ENCODE measurements at places on chromosomes 16 and 17. TPM values are rescaled to one million over a fixed set of nuclear protein-coding genes. Genes with fewer than 3 reads are reported as not detected.

C1QTNF1 gene
- 2.1 TPM for total RNA-seq

DNA sequence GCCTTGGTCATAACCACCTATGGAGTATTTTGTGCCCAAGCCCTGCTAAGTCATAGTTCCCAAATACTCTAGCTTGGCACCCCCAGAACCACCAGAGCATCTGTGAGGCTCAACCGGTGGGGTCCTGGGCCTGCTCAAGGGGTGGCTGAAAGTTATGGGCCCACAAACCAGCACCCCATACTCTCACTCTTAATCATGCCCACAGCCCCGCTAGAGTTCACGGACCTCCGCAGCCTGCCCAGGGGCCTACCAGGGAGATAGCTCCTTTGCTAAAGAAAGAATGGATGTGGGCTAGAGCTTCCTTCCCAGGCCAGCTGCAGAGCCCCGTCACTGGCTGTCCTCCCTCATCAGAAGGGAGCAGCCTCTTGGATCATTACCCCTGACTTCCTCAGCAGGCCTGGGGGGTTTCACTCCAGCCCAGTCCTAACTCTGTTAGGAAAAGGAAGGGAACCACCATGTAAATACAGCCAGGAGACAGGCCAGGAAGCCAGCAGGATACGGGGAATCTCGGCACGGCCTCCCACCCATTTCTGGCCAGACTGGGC, 1.4 kb downstream of the GIT1 start:
- DNase-seq, result no peak

DNA sequence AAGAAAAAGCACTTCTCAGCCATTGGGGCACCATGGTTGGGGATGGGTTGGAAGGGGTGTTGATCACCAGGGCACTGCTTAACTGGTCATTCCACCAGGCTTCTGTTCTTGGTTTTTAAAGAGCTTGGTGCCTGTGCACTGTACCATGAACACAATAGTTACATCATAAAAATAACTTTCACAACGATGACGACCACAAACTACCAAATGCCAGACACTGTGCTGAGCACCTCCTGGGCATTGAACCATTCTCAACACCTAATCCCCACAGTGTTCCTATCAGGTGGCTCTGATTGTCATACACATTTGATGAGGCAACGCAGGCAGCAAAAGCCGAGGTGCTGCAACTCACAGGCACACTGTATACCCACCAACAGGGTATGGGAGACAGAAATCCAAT, 208.0 kb downstream of the FOXL1 start:
- DNase-seq, result no peak

DNA sequence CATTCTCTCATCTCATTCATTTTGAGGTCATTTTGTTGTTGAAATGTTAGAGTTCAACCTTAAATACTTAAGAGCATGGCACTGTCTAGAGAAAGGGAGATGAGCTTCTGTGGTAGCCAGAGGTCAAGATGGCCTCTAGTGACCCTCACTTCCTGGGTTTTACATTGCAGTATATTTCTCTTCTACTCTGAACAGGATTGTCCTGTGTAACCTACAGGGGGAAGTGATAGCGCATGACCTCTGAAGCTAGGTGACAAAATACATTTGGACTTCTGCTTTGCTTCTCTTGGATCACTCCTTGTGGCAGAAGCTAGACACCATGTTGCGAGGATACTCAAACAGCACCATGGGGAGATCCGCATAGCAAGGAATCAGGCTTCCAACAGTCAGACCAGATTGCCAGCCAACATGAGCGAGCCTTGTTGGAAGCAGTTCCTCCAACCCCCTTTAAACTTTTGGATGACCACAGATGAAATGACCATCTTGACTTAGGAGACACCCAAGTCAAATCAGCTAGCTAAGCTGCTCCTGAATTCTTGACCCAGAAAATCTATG, 748.4 kb downstream of the MAF start:
- DNase-seq, result no peak

GRCh38 chr17:39809221-39809620, 54.9 kb downstream of the IKZF3 start:
- DNase-seq, result no peak

GRCh38 chr17:7408252-7408727, 645 bp downstream of the NLGN2 start:
- no peak for DNase-seq

DNA sequence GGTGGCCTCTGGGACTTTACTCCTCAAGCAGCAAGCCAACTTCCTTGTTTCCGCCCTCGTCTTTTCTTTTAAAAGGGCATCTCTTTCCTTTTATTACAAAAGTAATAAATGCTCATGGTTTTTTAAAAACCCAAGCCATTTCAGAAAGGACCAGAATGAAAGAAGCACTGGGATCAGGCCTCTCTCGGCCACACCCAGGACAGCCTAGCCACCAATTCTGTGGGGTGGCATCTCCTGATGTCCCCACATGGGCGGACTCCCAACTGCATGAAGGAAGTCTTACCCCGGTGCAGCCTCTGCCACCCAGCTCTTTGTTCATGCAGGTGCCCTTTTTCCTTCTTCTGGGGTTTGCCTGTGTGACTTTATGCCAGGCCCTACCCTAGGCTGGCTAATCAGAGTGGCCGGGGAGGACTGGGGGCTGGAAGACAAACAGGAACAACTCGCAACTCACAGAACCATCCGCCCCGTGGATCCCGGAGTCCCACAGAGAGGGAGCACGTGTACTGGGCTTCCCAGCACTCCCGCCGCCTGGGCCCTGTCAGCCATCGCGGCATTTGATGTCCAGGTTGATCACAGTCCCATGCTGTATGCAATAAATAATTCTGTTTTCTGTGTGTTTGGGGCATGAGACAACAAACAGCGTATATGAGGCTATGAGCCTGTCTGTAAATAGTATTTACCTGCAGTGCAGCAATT, 2.6 kb upstream of the RASD1 start:
- DNase-seq, result no peak

DNA sequence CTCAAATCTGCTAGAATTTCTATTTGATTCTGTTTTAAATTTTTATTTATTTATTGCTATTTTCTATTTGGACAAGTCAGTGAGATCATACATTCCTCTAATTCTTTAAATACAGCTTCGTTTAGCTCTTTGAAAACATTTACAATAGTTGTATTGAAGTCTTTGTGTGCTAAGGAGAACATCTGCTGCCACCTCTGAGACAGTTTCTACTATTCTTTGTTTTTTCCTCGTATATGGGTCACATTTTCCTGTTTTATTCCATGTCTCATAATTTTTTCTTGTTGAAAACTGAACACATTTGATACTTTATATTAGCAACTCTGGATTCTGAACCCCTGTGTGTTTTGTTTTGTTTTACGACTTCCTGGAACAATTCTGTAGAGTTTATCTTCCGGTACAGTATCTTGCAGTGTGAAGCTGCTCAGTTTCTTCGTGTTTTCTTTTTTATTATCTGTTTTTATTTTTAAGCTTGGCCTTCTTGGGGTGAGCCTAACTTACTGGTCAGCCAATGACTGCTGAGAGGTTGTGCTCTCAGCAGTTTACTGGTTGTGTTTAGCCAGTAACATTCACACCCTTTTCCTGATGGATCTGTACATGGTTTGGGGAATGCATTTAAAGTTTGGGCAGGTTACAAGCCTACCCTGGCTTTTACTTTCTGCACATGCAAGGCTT, 99.0 kb downstream of the CA4 start:
- DNase-seq, result no peak

GRCh38 chr17:31511580-31511979, 120.1 kb downstream of the RAB11FIP4 start:
- DNase-seq, result no peak

- no peak for DNase-seq
Measured at GRCh38 chr17:16001226-16001897, 1.7 kb downstream of the TTC19 start.

DNA sequence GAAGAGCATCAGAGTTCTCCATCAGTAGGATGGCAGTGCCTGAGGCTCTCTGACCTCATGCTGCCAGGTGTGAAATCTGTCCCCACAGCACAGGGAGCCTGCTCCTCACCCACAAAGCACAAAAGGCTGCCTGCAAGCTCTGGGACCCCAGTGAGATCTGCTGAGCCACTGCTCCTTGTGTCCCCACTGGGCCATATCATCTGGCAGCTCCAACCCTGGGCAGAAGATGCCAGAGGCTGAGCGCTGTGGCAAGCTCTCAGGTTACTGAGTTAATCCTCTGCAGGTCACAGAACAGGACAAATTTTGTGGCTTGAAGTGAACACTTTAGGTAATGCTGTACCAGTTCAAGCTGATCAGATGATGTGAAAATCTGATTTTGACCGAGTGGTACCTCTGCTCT, 26.7 kb upstream of the ERN1 start:
- DNase-seq, result no peak

RND2 gene
- 0.40 TPM for total RNA-seq

PLEKHH3 gene
- 19.1 TPM for total RNA-seq

TMIGD1 gene
- not detected for total RNA-seq

GRCh38 chr17:3497101-3497500, 21.3 kb downstream of the ASPA start:
- DNase-seq, result no peak

IRX6 gene
- total RNA-seq, result 2.2 TPM

DNA sequence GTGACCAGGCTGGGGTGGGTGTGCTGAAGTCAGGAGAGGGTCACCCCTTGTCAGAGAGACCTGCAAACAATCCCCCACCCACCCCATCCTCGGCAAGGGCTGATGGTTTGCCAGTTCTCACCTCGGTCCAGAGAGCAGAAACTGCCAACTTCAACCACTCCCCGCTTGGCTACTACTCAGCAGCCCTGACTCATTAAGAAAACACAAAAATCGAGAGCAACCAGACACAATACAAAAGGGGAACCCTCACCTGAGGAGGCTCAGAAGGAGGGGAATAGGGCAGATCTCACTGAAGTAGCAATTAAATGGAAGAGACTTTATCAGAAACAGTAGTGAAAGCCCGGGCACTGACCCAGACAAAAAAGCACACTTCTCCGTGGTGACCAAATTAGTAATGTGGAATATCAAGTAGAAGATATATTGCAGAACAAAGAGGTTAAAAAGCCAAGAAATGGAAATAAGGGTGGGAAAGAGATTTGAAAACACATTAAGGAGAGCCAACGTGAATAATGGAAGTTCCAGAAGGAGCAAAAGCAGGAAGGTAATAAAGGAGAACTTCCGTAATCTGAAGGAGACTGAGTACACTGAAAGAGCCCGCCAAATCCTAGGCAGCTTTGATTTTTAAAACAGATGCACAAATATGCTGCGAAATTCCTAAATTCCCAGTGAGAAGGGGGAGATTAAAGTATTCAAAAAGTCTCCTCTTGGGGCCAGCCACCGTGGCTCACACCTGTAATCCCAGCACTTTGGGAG, 23.6 kb downstream of the CENPV start:
- no peak for DNase-seq

NOD2 gene
- 0.07 TPM for total RNA-seq

GRCh38 chr17:82692268-82692667, 6.2 kb downstream of the RAB40B start:
- DNase-seq, result no peak

- DNase-seq, result no peak
Measured at GRCh38 chr17:57381498-57381897, 125.2 kb downstream of the MSI2 start.

RAMP2 gene
- 1.0 TPM for total RNA-seq

- DNase-seq, result no peak
Measured at GRCh38 chr17:74241431-74241830, 28.1 kb downstream of the TTYH2 start.

GRCh38 chr16:30721606-30722005, 22.6 kb downstream of the SRCAP start:
- no peak for DNase-seq

GRCh38 chr16:47033176-47033575, 59.7 kb upstream of the DNAJA2 start:
- DNase-seq, result no peak

DNA sequence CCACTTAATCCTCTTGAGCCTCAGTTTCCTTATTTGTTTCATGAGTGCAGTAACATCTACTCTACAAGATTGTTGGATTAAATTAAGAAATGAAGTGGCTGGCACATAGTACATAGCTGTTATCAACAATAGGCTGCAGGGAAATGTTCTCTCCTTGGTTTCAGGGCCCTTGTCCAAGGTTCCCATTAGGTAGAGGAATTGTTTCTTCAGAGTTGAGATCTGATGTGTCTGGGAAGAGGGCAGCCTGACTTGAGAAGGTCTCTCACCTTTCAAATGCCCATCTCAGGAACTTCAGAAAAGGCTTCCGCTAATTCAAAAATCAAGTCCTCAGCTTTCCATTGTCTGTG, 87.6 kb downstream of the RAB11FIP4 start:
- no peak for DNase-seq

TBC1D3H gene
- total RNA-seq, result not detected

KIF19 gene
- not detected for total RNA-seq

GRCh38 chr17:74975943-74976342, 3.4 kb upstream of the HID1 start:
- DNase-seq, result no peak

- DNase-seq, result no peak
Measured at GRCh38 chr17:49556223-49556943, 19.3 kb upstream of the NXPH3 start.

DNA sequence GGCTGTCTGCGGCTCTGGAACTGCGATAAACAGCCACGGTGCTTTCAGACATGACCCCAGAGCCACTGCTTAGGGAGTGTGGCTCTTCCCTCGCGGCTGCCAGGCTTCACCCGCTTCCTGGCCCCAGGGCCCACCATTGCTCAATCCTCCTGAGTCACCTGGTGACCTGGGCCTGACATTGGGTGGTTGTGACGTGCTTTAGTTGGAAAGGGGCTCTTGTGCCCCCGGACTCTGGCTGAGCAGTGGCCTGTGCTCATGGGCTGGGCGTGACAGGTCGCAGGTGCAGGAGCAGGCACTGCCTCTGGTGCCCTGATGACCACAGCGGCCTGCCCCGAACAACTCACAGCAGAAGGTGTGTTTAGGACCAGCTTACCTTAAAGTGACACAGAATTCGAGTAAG, 8.6 kb upstream of the NUDT16L1 start:
- no peak for DNase-seq

GRCh38 chr16:2819179-2819938, 2.3 kb downstream of the PRSS21 start:
- no peak for DNase-seq

ENPP7 gene
- total RNA-seq, result not detected

DNA sequence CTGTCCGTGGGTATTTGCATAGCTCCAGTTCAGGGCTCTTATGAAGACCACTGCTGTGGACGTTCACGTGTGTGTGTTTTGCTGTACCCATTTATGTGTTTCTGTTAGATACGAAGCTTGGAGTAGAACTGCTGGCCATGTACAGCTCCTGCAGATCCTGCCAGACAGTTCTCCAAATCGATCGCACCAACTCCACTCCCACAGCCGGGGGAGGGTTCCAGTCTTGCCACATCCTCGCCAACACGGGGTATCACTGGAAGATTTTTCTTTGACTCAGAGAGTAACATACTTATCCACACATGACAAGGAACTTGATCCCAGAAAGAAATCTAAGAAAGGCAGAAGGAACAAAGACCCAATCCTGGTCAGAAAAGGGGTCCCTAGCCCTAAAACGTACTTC, 37.4 kb downstream of the TMEM186 start:
- no peak for DNase-seq

- DNase-seq, result no peak
Measured at GRCh38 chr17:79400989-79401703, 209.7 kb downstream of the RBFOX3 start.

GRCh38 chr17:7025245-7025644, 2.4 kb downstream of the BCL6B start:
- no peak for DNase-seq
